ENCODE measurements at places on chromosomes 4 and X.
A peak's percentile ranks its signal among the peaks of the same experiment; 100 is the strongest.

- no peak for DNase-seq
These were observed 88.7 kb downstream of the PDLIM5 start for GRCh38 chr4:94540476-94540875.

- DNase-seq: no peak
These were observed 27.2 kb downstream of the SLC39A8 start for GRCh38 chr4:102318105-102318504.

DNA sequence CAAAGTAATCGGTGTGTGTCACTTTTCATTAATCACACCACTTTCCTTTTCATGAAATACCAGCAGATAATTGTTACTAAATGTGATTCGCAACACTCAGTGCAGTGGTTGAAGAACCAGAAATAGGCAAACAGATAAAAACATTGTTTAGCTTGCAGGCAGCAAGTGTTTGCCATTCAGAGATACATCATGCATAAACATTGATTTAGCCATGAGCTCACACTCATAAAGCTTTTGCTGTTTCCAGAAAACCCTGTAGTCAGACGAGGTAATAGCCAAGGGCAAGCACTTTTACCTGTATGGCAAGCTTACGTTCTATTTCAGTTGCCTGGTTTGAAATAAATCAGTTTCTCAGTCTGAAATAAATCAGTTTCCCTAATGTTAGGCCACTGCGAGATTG is 542.0 kb upstream of the TENM3 start:
- no peak for DNase-seq

DNA sequence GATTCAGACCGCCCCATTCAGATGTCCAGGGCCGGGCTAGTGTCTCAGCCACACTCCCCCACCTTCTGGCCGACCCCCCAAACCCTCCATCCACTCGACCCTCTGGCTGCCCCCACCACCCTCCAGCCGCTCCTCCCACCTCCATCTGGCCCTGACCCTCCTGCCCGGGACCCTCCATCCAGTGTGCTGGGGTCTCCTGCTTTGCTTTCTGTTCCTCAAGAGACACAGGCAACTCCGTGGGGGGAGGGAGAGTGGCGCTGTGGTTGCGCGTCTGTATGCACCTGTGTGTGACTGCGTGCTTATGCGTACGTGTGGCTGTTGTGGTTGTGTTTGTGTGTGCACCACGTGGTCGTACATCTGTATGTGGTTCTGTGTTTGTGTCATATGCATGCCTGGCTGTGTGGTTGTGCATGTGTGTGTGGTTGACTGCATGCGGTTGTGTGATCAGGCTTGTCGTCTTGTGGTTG is 33.3 kb downstream of the CPLX1 start:
- no peak for DNase-seq

DNA sequence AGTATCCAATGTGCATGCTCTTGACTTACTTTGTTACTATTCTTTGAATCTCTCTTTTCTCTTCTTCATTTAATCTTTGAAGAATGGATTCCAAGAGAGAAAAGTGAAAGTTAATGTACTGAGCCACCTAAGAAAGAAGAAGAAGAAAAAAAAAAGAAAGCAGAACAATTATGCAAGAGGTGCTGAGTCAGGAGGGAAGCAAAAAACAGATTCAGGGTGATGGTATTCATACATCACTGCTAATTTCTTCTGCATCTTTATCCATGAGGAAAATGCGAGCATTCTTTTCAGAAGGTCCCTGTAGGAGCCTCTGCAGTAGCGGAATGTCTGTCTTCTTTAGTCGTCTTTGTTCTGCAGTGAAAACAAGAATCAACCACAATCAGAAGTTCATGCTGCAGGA is 43.9 kb downstream of the RASSF6 start:
- peak; percentile 59 for DNase-seq

DNA sequence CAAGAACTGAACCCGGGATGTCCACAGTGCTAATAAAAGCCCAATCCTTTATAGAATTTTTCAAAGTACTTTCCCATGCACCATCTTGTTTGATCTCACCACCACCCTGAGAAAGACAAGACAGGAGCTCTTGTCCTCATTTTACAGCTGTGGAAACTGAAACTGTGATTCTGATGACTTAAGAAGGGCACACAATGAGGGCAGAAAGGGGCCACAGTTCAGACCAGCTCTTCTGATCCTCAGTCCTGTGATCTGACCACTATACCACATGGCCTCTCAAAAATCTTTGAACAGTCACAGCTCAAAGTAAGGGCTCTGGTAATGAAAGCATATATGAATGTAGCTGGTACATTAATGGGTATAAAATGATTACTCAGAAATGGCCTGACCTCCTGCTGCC is 127.3 kb upstream of the CPEB2 start:
- no peak for DNase-seq

GRCh38 chr4:42761804-42762203 is 104.9 kb upstream of the ATP8A1 start:
- DNase-seq: no peak

GRCh38 chrX:96971812-96972211 is 88.1 kb downstream of the RPA4 start:
- DNase-seq: no peak

DNA sequence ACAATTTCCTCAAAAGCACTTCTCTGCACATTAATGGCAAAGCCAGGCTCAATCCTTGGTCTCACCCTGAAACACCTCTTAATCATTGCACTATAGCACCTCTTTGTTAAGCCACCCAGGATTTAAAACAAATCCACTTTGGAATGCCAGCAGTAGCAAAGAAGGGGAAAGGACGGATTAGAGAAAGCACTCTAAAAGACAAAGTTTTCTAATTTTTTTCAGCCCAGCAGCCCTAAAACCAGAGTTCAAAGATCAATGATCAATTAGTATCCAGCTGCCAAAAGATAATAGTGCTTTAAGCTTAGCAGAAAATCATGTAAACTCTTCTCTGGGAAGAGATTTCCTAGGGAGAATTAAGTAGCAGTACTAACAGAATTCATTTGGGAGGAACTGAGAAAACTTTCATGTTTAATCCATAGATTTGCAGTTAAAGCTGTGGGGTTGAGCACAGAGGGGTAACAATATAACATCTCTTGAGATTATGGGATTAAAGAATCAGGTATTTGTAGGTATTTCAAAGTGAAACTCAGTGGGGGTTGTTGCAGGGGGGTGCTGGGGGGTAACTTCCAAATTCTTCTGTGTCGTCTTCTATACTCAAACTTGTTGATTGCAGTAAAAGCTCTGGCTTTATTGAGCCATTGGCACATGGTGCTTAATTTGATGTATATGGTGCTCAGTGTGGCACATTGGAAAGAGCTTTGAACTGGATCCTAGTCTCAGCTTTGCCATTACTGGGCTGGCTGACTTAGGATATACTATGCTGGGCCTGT is 61.8 kb downstream of the LRRC66 start:
- DNase-seq: no peak

GRCh38 chr4:38675146-38676121 is 11.4 kb downstream of the KLF3 start:
- peak; percentile 92 for DNase-seq

- DNase-seq: peak; percentile 64
These were observed 118.2 kb downstream of the PPP3CA start for GRCh38 chr4:101229116-101229515.

GRCh38 chr4:143288171-143288570 is 48.5 kb upstream of the GAB1 start:
- DNase-seq: no peak

- peak; percentile 89 for DNase-seq
These were observed 17.7 kb downstream of the IL15 start for GRCh38 chr4:141654098-141654497.

DNA sequence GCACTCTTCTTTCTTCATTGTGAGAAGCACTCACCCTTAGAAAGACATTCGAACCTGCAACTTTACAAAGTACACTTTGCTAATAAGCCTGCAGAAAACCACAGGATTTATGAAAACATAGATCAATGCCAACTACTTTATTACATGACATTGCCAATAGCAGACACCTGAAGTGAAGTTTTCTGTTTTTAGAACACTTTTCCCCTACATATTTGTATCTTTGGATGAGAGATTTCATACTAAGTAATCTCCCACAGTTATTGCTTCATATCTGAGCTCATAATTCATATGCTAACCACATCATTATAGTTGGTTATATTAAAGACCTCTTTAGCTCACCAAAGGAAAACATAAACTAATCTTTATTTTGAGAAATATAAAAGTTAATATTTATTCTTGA is 276.5 kb upstream of the CTSO start:
- no peak for DNase-seq

GRCh38 chr4:177001271-177002175 is 208.8 kb upstream of the VEGFC start:
- peak; percentile 47 for DNase-seq

DNA sequence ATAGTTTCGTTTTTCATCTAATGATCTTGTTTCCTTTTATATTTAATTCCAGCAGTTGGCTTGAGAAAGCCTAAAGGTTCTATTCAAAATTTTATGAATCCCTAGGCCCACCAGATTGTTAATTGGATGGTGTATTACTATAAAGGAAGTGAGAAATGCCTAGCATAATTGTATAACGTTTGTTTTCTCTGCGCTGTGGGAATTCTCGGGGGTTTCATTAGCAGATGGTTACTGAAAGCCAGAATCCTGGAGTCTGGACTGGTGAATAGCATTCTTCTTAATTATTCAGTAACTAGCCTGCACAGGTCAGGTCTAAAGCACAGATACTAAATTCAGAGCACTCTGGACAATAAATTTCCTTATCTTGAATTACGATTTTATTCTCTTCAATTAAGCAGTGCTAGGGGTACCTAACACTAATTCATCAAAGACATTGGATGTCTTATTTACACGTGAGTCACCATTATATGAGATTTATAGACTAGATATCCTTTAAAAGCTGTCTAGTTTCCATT is 459.4 kb downstream of the DTHD1 start:
- no peak for DNase-seq

GRCh38 chr4:38644201-38644600 is 19.8 kb upstream of the KLF3 start:
- DNase-seq: no peak

- no peak for DNase-seq
These were observed 427.5 kb downstream of the RPA4 start for GRCh38 chrX:97311066-97311778.

DNA sequence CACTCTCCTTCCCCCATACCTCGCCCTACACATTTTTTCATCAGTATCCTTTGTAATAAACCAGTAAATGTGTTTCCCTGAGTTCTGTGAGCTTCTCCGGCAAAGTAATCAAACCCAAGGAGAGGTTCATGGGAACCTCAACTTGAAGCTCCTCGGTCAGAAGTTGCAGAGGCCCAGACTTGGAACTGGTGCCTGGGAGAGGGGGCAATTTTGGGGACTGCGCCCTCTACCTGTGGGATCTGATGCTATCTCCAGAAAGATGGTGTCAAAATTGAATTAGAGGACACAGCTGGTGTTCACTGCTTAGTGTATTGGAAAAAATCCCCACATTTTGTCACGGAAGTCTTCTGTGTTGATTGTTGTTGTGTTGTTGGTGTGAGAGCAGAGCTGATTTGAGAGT is 70.6 kb downstream of the ATP11C start:
- DNase-seq: no peak

GRCh38 chr4:186781032-186781917 is 57.6 kb upstream of the FAT1 start:
- no peak for DNase-seq

Measured in fibroblast of the aortic adventitia (primary cell).